Prostate gland (tissue), 2 donors: ENCODE measurements at places on chromosomes 12 and 14. TPM values are rescaled to one million over a fixed set of nuclear protein-coding genes. Genes with fewer than 3 reads are reported as not detected.

DNA sequence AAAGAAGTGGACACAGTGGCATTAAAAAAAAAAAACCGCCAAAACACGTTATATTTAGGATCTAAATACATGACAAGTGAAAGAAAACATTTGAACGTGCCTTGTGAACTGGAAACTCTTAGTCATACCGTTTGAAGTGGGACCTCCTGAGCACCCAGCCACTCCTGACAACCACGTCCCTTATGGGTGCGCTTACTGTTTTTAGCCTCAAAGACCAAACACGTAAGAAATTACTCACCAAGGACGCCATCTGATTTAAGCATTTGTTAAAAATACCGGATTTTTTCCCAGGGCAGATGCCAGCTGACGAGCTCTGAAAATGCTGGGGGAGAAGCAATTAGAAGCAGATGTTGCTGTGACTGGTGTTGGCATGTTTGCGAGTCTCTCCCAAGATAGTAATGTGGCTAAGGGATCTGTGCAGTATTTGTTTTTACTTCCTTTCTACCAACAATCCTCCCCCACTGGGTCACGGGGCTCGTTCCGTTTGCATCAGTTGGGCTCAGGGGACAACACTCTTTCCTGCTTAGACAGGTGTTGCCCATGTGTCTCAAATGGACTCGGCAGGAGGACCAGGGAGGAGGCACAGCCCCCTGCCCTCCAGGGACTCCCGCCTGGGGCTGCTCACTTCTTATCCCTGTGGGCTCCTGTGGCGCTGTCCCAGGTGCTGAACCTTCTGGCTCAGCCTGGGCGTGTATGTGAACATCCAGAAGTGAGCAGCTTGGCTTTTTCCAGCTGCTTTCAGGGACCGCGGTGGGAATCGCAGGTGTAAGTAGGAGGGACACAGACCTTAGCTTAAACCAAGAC lies 101.0 kb downstream of the BEGAIN start:
- no peaks in the 10 kb centered on the region for H3K36me3 ChIP-seq
- H3K27ac ChIP-seq = no peak overlapping the region
- H3K4me1 ChIP-seq = no peaks in the 10 kb centered on the region
- no peaks in the 10 kb centered on the region for H3K27me3 ChIP-seq

The SIX1 gene
- total RNA-seq = 23.5 TPM

- H3K36me3 ChIP-seq = no peaks in the 10 kb centered on the region
- DNase-seq = no peak
- no peaks in the 10 kb centered on the region for H3K4me1 ChIP-seq
- H3K27ac ChIP-seq = no peak overlapping the region
- H3K4me3 ChIP-seq = no peak overlapping the region
- H3K27me3 ChIP-seq = no peaks in the 10 kb centered on the region
Observed at GRCh38 chr14:22226381-22226780, 362.6 kb downstream of the DAD1 start.

- no peak overlapping the region for H3K4me3 ChIP-seq
- H3K4me1 ChIP-seq = no peaks in the 10 kb centered on the region
- H3K36me3 ChIP-seq = no peaks in the 10 kb centered on the region
- no peak overlapping the region for H3K27ac ChIP-seq
- H3K27me3 ChIP-seq = no peaks in the 10 kb centered on the region
Observed at GRCh38 chr12:45223868-45224267, 8.0 kb downstream of the ANO6 start.

DNA sequence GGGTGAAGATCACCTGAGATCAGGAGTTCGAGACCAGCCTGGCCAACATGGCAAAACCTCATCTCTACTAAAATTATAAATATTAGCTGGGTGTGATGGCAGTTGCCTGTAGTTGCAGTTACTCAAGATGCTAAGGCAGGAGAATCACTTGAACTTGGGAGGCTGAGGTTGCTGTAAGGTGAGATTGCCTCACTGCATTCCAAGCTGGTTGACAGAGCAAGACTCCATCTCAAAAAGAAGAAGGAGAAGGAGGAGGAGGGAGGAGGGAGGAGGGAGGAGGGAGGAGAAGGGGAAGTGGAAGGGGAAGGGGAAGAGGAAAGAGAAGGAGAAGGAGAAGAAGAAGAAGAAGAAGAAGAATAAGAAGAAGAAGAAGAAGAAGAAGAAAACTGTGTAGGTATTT lies 17.0 kb downstream of the RNASE10 start:
- no peak overlapping the region for H3K4me3 ChIP-seq
- no peaks in the 10 kb centered on the region for H3K4me1 ChIP-seq
- no peaks in the 10 kb centered on the region for H3K36me3 ChIP-seq
- DNase-seq = no peak
- no peak overlapping the region for H3K27ac ChIP-seq

GRCh38 chr12:40681148-40681547 lies 11.1 kb upstream of the CNTN1 start:
- no peaks in the 10 kb centered on the region for H3K36me3 ChIP-seq
- H3K4me1 ChIP-seq = no peaks in the 10 kb centered on the region
- no peak overlapping the region for H3K4me3 ChIP-seq
- DNase-seq = no peak

DNA sequence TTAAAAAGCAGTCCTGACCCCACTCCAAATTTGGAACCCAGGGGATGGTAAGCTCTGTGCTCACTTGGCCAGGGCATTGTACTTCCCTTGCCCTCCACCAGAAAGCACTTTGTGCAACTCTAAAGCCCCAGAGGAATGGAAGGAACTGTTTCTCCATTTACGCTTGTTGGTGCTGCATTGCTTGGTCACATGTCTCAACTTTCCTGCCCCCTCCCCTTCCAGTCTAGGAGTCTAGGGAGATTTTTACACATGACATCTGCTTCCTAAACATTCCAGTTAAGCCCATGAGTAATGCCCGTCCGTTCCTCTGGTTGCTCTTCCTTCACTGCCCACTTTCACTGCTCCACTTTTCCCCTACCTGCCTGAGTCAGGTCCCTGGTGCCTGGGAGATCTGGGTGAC lies 92.6 kb upstream of the MAP1LC3B2 start:
- no peaks in the 10 kb centered on the region for H3K27me3 ChIP-seq
- H3K27ac ChIP-seq = no peak overlapping the region
- H3K4me3 ChIP-seq = no peak overlapping the region

The IL22 gene
- not detected for total RNA-seq

The CFAP54 gene
- total RNA-seq = 0.68 TPM

The LALBA gene
- not detected for total RNA-seq

The TTC5 gene
- total RNA-seq = 18.5 TPM

GRCh38 chr12:93133361-93133760 lies 204.3 kb upstream of the EEA1 start:
- no peak overlapping the region for H3K4me3 ChIP-seq
- no peak for DNase-seq
- H3K27ac ChIP-seq = peak overlapping the region; percentile 83
- no peaks in the 10 kb centered on the region for H3K27me3 ChIP-seq
- H3K36me3 ChIP-seq = no peaks in the 10 kb centered on the region

- no peaks in the 10 kb centered on the region for H3K27me3 ChIP-seq
- DNase-seq = no peak
- no peaks in the 10 kb centered on the region for H3K36me3 ChIP-seq
- H3K4me1 ChIP-seq = peaks cover 7% of the 10 kb centered on the region
- H3K27ac ChIP-seq = no peak overlapping the region
Observed at GRCh38 chr14:99686557-99687283, 2.6 kb downstream of the CYP46A1 start.
